ENCODE measurements at places on chromosomes 5 and 9.
A peak's percentile ranks its signal among the peaks of the same experiment; 100 is the strongest.

- no peak for DNase-seq
Measured at GRCh38 chr9:127140181-127140580, 17.7 kb upstream of the ANGPTL2 start.

- DNase-seq, result no peak
Measured at GRCh38 chr5:117054141-117054540, 479.5 kb upstream of the SEMA6A start.

- no peak for DNase-seq
Measured at GRCh38 chr5:176458904-176459561, 10.8 kb downstream of the FAF2 start.

DNA sequence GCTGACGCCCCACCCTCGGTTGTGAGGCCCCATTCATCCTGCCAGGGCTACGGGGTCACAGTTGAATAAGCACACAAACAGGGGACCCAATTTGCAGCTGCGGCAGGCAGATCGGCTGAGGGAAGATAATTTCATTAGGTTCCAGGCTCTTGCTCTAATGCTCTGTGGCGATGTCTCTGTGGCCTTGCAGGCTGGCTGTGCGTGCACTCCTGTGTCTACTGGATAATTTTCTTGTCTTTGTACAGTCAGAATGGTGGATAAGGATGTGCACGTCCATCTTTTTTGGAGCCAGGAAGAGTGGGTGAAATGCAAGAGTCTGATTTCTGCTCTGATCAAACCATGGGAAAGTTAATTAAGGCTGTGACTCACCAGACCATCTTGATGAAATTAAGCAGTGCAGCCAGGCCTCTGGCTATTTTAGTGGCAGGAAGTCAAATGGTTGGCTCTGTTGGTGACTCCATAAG lies 39.2 kb downstream of the NSG2 start:
- no peak for DNase-seq

DNA sequence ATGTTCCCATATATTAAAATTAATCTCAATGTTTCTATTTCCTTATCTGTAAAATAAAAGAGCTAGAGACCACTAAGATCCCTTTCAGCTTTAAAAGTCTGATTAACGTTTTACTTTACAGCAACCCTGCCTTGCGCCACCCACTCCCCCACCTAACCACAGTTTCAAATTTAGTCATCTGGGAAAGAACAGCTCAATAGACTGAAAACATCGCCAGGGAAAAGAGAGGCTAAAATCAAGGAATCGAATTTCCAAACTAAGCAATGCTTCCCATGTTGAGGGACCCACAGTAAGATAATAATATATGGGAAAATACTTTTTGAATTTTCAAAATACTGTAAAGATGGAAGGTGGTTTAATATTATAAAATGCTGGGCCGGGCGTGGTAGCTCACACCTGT lies 6.6 kb downstream of the SAXO1 start:
- no peak for DNase-seq

- DNase-seq, result no peak
Measured at GRCh38 chr9:129352146-129352865, 174.2 kb upstream of the IER5L start.

DNA sequence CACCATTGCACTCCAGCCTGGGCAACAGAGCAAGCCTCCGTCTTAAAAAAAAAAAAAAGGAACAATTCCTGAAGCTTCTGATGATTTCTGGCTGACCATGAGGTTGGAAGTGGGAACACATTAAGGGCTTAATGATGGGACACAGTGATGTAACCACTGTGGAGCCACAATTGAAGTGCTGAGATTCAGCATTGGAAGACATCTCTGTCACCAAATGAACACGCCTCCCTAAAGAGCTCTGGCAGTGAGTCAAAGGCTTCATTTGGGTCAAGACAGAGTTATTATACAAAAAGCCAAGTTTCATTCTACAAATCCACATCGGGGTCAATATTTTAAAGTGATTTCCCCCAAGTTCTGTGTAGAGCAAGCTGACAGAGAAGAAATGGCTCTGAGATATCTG lies 4.5 kb upstream of the S1PR3 start:
- no peak for DNase-seq

DNA sequence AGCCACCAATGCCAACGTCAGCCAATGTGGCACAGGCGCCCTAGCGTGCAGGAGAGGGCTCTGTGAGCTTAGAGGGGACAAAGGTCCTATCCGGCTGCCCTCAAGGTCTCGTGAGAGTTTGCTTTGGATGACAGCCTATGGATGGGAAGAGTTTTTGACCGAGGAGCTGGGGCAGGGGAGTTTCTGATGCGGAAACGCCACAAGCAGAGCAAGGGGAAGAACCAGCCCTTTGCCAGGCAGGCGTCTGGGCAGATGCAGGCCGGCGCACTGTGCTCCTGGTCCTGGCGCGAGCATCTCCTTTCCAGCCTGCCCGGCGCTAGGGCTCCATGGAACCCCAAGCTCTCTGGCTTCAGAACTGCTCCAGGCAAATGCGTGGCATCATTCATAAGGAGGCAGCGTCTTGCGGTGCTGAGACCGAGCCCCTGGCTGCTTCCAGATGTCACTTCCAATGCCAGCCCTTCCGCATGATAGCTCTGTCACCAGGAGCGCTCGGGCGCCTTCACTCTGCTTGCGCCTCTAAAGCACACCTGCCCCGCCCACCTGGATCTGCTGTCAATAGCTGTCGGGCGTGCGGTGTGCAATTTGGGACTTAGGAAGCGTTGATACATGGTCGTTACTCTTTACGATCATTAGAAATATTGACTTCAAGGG lies 374.9 kb upstream of the IRX1 start:
- DNase-seq, result no peak

GRCh38 chr9:11319538-11319937 lies 706.7 kb upstream of the PTPRD start:
- DNase-seq, result no peak

GRCh38 chr5:95261437-95262175 lies 23.3 kb downstream of the MCTP1 start:
- DNase-seq, result peak; percentile 56

GRCh38 chr5:98557916-98558315 lies 215.5 kb upstream of the RGMB start:
- no peak for DNase-seq
